ENCODE measurements at places on chromosomes 1 and 21.

DNA sequence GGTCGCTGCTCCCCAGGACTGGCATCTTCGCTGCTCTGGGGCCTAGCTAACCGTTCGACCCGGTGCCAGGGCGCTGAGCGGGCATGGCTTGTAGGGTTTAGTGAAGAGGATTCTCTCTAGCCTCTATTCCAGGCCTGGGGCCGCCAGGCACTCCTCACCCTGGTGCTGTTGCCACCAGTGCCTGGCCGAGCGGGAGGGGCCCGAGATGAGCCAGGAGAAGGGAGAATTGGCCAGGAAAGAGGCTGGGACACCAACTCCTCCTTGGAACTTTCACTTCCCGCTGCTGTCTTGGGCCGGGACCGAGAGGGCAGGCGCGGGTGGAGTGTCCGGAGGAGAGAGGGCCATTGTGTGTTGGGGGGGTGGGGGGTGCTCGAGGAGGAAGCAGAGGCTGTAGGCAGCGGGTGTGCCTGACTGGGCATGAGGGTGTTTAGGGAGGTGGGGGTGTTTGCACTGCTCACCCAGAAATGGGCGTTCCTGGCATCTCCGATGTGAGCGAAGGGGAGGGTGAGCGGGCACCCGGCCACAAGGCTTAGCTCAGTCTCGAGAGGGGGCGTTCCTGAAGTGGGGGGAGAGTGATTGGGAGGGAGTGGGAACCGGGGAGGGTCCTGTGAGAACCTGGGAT is 772 bp downstream of the ADAM15 start:
- DNase-seq: peak; percentile 67

- no peak for DNase-seq
Measured at GRCh38 chr21:34597406-34597805, 17.5 kb downstream of the RCAN1 start.

GRCh38 chr1:72075425-72075824 is 206.9 kb downstream of the NEGR1 start:
- DNase-seq: no peak

DNA sequence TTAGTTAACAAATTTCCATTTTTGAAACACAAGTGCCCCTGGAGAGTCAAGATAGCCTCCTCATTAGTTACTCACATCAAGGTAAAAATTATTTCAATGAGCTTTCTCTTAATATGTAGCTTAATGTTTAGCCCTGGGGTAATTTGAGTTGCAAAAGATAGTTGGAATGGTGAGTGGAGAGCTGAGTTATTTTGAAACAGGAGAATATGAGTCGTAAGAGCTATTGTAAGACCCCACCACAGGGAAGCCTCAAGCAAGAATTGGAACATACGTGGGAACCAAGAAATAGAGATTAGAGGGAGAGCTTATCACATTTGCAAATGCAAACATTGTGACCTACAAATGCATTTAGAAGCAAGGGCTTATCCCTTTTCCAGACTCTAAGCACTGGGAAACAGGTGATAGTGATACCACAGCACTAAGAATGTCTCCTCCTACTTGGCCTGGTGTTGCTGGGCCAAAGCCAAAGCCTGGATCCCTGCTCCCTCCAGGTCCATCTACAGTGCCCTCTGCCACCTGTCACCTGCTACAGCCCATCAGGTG is 635.1 kb downstream of the PTPRC start:
- DNase-seq: peak; percentile 45

DNA sequence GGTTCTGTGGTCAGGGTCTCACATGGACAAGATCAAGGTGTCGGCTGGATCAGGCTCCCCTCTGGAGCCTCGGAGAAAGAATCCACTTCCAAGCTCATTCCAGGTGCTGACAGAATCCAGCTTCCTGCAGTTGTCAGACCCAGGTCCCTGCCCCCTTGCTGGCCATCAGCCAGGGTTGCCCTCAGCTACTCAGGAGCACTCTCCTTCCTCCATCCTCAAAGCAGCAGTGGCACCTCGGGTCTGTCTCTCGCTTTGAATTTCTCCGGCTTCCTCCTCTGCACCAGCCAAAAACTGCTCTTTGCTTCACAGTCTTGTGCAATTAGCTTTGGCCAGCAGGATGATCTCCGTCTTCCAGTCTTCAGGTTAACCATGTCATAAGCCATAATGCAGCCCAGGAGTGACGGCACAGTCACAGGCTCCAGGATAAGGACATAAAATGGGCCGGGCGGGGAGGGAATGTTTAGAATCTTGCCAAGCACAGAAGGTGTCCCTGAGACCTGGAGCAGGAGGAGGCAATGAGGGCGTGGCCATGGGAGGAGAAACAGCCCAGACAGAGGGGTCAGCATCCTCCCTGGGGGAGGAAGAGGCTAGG is 79.4 kb upstream of the SLC25A33 start:
- DNase-seq: no peak

- peak; percentile 36 for DNase-seq
Measured at GRCh38 chr1:151619489-151620093, 7.7 kb downstream of the SNX27 start.

GRCh38 chr1:196209265-196209664 is 399.0 kb downstream of the KCNT2 start:
- no peak for DNase-seq

Measured in A172 (cell line).